Body of pancreas (tissue), 4 donors: ENCODE measurements at places on chromosomes 3 and 15. TPM values are rescaled to one million over a fixed set of nuclear protein-coding genes. Genes with fewer than 3 reads are reported as not detected.

The SELENOT gene
- total RNA-seq: 20.2 TPM

The IL17RE gene
- 10.9 TPM for total RNA-seq

The DNAJA4 gene
- total RNA-seq: 5.9 TPM

The RARRES1 gene
- 18.4 TPM for total RNA-seq

DNA sequence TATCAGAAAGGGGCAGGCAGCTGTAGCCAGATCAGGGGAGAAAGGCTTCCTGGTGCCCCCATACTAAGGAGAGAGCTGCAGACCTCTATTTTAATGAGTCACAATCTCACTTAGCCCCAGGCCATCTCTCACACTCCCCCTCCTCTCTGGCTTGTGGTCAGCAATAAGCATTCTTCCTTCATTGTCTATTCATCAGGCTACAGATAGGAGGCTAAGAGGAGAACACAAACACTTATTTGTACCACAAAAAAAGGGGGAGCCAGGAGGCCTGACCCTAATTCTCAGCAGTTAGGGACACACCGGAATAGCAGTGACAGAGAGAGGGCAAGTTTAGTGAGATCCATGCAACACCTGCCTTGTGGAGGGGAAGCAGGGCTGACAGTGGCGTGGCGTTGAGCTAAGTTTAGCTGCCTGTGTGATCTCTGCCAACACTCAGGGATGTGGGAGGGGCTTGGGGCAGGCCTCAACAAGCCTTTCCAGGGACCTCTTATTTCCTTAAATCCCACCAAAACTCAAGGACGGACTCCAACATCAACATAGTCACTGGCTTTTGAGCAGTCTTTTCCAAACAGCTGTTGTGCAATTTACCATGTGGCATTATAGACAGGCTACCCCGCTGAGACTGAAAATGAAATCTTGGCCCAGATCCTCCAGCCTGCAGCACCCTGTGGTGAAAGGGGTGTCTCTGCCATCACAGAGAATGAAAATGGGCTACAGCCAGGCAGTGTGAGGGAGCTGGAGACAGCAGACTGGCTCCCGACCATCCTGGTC is 191.9 kb upstream of the TSC22D2 start:
- DNase-seq: no peak
- H3K4me3 ChIP-seq: no peak overlapping the region
- H3K27me3 ChIP-seq: no peaks in the 10 kb centered on the region

GRCh38 chr3:189570916-189571315 is 60.3 kb upstream of the TP63 start:
- no peaks in the 10 kb centered on the region for H3K27me3 ChIP-seq
- H3K4me3 ChIP-seq: no peak overlapping the region
- H3K36me3 ChIP-seq: no peaks in the 10 kb centered on the region
- no peak for DNase-seq

- peak within 1 kb of the TSS; percentile 48 for H3K4me3 ChIP-seq
- peak within 1 kb of the TSS; percentile 71 for H3K27ac ChIP-seq
- no peaks in the 10 kb centered on the region for H3K36me3 ChIP-seq
Observed at GRCh38 chr3:2098398-2099027, at the start of gene CNTN4. Gene CNTN4 (plus strand): TSS chr3:2098866.

GRCh38 chr3:25037049-25037547 is 391.0 kb upstream of the RARB start:
- no peaks in the 10 kb centered on the region for H3K36me3 ChIP-seq
- no peak for DNase-seq
- H3K27ac ChIP-seq: no peak overlapping the region

GRCh38 chr3:11198070-11198469 is 43.8 kb downstream of the HRH1 start:
- H3K36me3 ChIP-seq: no peaks in the 10 kb centered on the region
- no peak overlapping the region for H3K4me3 ChIP-seq
- H3K27me3 ChIP-seq: no peaks in the 10 kb centered on the region
- no peak overlapping the region for H3K27ac ChIP-seq

DNA sequence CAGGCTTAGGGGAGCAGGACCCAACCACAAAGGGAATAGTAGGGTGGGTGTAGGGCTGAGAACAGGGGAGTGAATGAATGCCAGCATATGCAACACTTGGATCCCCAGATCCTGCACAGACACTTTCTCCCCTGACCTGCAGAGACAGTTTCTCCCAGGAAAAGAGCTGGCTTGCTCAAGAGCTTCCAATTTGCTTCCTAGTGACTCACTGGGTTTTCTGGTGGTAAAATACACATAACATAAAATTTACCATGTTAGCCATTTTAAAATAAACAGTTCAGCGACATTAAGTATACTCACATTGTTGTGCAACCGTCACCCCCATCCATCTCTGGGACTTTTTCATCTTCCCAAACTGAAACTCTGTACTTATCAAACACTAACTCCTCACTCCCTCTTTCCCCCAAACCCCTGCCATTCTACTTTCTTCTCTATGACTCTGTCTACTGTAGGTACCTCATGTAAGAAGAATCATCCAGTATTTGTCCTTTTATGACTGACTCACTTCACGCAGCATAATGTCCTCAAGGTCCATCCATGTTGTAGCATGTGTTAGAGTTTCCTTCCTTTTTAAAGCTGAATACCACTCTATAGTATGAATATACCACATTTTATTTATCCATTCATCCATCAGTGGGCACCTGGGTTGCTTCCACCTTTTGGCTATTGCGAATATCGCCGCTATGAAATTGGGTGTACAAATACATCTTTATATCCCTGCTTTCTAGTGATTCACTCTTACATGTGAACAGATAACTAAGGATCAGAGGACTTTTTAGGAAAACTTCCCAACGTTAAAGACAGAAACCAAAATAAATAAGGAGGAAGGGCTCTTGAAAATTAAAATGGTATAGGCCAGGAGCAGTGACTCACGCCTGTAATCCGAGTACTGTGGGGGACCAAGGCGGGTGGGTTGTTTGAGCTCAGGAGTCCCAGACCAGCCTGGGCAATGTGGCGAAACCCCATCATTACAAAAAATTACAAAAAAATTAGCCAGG is 95.6 kb upstream of the TJP1 start:
- H3K27me3 ChIP-seq: no peaks in the 10 kb centered on the region
- H3K4me3 ChIP-seq: no peak overlapping the region
- no peaks in the 10 kb centered on the region for H3K36me3 ChIP-seq
- peaks cover 5% of the 10 kb centered on the region for H3K4me1 ChIP-seq
- DNase-seq: no peak
